Thyroid gland (tissue), 4 donors: ENCODE measurements at places on chromosomes 11 and 22. TPM values are rescaled to one million over a fixed set of nuclear protein-coding genes. Genes with fewer than 3 reads are reported as not detected.
A peak's percentile ranks its signal among the peaks of the same experiment; 100 is the strongest.

DNA sequence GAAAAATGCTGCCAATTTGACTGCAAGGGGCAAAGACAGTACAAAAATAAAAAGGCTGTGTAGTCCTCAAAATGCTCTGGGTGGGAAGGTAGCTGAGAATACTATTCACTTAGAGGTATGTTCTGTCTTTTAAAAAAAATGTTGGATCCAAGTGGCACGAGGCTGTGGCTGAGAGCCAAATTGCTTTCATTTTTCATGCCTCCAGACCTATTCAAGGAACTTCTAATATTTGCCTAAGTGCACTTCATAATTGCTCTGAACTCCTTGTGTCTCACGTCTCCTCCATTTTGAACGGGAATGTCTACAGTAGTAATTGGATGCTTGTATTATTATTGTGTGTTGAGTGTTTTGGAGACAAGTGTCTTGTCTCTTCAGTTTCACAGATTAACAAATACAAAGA, 19.1 kb upstream of the SLC22A25 start:
- H3K36me3 ChIP-seq, result no peaks in the 10 kb centered on the region
- DNase-seq, result peak; percentile 19
- no peaks in the 10 kb centered on the region for H3K27me3 ChIP-seq
- no peaks in the 10 kb centered on the region for H3K4me1 ChIP-seq
- H3K4me3 ChIP-seq, result no peak overlapping the region

DNA sequence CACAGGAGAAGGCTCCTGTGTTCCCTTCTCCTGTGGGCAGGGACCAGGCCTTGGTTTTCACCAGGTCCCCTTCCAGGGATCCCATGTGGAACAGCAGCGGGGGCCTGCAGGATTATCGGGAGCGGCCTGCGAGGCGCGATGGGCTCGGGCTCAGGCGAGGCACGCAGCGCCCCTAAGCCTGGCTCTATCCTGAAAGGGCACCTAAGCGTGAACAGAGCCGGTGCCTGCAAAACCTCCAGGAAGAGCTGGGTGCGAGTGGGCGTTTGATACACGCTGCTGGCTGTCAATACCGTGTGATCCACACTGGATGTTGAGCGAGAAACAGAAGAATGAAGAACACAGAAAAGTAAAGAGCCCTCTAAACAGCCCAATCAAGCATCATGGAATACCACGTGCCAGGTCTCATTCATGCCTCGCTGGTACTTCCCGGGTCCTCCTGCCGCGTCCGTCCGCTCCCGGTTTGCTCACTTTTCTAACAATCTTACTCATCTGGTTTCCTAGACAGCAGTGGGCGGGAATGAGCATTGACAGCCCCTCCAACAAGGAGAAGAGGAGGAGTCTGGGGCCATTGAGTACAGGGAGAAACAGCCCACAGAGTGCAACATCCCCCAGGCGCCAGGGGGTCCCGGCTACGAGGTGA, 12.5 kb downstream of the OSBPL5 start:
- H3K36me3 ChIP-seq, result no peaks in the 10 kb centered on the region
- H3K4me3 ChIP-seq, result no peak overlapping the region
- DNase-seq, result no peak

- no peaks in the 10 kb centered on the region for H3K27me3 ChIP-seq
- no peak for DNase-seq
- peak overlapping the region; percentile 71 for H3K4me3 ChIP-seq
- peak overlapping the region; percentile 68 for H3K27ac ChIP-seq
Observed at GRCh38 chr11:796565-797295, 1.4 kb downstream of the SLC25A22 start.

GRCh38 chr11:6925636-6926207, 504 bp upstream of the ZNF215 start:
- no peak overlapping the region for H3K27ac ChIP-seq
- H3K4me3 ChIP-seq, result peak overlapping the region; percentile 63
- H3K4me1 ChIP-seq, result peaks cover 7% of the 10 kb centered on the region
- DNase-seq, result no peak
- no peaks in the 10 kb centered on the region for H3K36me3 ChIP-seq
- H3K27me3 ChIP-seq, result no peaks in the 10 kb centered on the region

- H3K4me1 ChIP-seq, result peaks cover 37% of the 10 kb centered on the region
- no peaks in the 10 kb centered on the region for H3K27me3 ChIP-seq
- H3K36me3 ChIP-seq, result peaks cover 9% of the 10 kb centered on the region
- no peak overlapping the region for H3K27ac ChIP-seq
- H3K4me3 ChIP-seq, result no peak overlapping the region
- no peak for DNase-seq
Observed at GRCh38 chr11:128463979-128464378, 123.4 kb downstream of the ETS1 start.

DNA sequence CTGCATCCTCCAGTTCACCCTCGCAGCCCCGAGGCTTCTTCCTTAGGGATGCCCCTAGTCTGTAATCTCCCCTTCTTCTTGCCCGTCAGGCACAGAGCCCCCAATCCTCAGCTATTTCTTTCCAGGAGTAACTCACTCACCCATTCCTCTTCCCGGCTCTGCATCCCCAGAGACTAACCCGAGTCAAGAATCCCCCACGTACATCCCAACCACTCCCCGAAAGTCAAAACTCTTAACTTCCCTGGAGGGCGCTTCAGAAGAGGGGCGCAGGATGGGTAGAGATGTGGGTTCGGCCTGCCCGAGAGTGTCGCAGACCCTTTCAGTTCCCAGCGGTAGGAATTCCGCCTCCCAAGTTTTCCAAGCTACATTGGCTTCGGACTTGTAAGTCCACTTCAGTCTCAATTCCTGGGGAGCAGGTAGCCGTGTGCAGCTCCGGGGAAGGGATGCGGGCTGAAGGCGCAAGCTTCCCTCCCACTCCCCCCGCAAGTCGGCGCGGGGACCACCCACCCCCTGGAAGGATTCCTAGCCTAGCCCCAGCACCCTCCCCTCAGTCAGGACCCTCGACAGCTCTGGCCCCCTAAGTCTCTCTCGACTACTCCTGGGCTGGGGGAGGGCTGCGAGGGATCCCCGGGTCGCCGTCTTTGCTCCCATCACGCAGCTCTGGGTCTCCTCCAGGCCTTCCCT, 871 bp downstream of the BDNF start:
- H3K4me3 ChIP-seq, result peak overlapping the region; percentile 46
- no peaks in the 10 kb centered on the region for H3K27me3 ChIP-seq
- no peaks in the 10 kb centered on the region for H3K36me3 ChIP-seq
- H3K4me1 ChIP-seq, result peaks cover 13% of the 10 kb centered on the region

DNA sequence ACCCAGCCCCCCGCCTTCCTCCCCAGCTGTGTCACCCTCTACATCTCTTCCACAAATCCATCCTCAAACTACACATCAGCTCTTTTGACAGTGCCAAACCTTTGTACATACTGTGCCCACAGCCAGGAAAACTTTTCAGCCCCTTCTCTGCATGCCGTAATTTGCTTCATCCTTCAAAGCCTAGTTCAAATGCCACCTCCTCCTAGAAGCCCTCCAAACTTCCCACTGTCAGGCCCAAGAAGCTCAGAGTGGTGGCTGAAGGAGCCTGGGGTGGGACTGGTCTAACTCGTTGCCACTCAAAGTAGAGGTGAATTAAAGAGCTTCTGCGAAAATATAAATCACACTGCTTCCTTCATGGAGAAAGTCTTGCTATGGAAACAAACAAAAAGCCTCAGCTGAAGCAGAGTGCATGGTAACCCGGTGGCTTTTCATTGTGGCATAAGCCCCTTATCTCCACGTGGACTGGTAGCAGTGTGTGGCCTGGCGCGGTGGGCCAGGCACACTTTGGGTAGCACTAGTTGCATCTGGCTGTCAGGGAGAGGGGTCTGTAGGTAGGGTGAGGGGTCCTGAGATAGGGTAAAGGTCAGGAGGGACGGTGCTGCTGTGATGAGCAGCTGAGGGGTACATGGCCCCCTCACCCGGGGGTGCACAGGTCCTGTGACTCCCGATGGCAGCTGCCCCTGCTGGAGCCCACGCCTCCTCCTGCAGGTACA, 76.9 kb downstream of the MYO7A start:
- no peak overlapping the region for H3K4me3 ChIP-seq
- no peaks in the 10 kb centered on the region for H3K27me3 ChIP-seq
- no peaks in the 10 kb centered on the region for H3K4me1 ChIP-seq

GRCh38 chr11:45669146-45669545, 3.7 kb upstream of the CHST1 start:
- H3K27me3 ChIP-seq, result no peaks in the 10 kb centered on the region
- peaks cover 50% of the 10 kb centered on the region for H3K4me1 ChIP-seq
- H3K4me3 ChIP-seq, result no peak overlapping the region
- H3K27ac ChIP-seq, result peak overlapping the region; percentile 74
- no peaks in the 10 kb centered on the region for H3K36me3 ChIP-seq

DNA sequence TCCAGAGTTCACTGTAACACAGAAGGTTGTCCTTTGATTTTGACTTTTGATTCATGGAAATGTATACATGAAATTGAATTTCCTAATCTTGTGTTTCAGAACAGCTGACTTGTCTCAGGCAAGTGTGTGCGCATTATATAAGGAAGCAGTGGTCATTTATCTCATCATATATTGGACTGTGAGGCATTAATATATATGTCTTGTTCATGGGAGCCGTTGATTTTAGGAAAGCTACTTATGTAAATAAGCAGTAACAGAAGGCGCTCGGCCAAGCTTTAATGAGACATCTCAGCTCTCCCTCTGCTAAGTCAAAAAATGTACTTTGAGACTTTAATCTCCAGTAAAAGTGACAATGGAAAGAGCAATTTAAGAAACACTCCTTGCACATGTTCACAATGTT, 100.5 kb downstream of the PDHX start:
- no peaks in the 10 kb centered on the region for H3K27me3 ChIP-seq
- DNase-seq, result no peak
- H3K4me3 ChIP-seq, result no peak overlapping the region
- H3K4me1 ChIP-seq, result peaks cover 4% of the 10 kb centered on the region

GRCh38 chr11:3122775-3123201, 42.3 kb downstream of the OSBPL5 start:
- no peaks in the 10 kb centered on the region for H3K27me3 ChIP-seq
- no peak overlapping the region for H3K4me3 ChIP-seq

DNA sequence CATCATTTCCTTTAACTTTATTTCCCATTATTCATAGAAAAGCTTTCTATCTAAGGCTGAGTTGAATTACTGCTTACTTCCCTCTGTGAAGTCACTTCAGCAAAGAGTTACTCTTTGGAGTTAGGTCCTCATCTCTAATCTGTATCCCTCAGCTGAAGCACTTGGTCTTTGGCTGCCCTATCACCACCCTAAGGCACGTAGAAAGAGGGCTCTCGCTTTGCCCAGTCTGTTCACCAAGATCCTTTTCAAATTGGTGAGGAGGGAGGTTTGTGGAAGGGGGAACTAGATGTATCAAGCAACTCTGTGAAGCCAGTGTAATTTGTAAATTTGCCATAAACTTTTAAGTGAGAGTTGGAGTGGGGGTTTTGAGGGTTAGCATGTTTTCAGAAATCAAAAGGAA, 43.4 kb downstream of the PAX6 start:
- no peak overlapping the region for H3K27ac ChIP-seq
- H3K27me3 ChIP-seq, result no peaks in the 10 kb centered on the region
- no peaks in the 10 kb centered on the region for H3K4me1 ChIP-seq
- H3K36me3 ChIP-seq, result no peaks in the 10 kb centered on the region
- H3K4me3 ChIP-seq, result no peak overlapping the region

GRCh38 chr11:92533657-92534335, 309.2 kb downstream of the FAT3 start:
- H3K4me3 ChIP-seq, result no peak overlapping the region
- H3K4me1 ChIP-seq, result no peaks in the 10 kb centered on the region
- H3K27ac ChIP-seq, result no peak overlapping the region
- no peaks in the 10 kb centered on the region for H3K27me3 ChIP-seq
- H3K36me3 ChIP-seq, result no peaks in the 10 kb centered on the region

DNA sequence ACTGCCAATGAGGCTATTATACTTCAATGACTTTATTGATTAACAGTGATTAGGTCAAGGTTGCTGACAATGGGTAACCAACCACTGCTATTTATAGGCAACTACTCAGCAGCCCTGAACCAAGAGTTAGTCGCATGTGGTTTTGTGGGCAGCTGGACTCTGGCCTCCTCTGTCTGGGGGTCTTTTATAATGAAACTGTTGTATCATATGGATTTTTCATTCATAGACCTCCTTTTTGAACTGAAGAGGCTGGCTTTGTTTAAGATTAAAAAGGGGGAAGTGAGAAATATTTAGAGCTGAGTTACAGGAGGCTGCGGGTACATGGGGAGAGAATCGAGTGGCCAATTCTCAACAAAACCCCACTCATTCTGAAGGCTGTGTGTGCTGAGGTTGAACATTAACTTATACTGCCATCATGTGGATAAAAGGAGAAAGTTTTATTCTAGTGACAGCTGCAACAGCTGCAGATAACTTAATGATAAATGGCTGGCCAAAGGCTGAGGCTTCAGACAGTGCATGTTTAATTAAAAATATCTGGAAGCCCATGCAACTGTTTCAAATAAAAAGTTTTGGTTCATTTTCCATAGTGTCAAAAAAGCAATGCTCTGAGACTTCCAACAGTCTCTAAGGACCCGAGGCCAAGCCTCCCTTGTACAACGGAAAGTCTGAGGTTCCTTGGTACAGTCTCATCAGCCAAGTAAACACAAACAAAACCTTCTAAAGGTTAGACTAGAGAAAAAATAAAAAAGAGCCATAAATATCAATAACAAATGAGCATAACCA, 682.6 kb downstream of the KCNA4 start:
- H3K27ac ChIP-seq, result no peak overlapping the region
- no peak for DNase-seq
- no peak overlapping the region for H3K4me3 ChIP-seq
- H3K4me1 ChIP-seq, result no peaks in the 10 kb centered on the region
- no peaks in the 10 kb centered on the region for H3K36me3 ChIP-seq
- no peaks in the 10 kb centered on the region for H3K27me3 ChIP-seq

DNA sequence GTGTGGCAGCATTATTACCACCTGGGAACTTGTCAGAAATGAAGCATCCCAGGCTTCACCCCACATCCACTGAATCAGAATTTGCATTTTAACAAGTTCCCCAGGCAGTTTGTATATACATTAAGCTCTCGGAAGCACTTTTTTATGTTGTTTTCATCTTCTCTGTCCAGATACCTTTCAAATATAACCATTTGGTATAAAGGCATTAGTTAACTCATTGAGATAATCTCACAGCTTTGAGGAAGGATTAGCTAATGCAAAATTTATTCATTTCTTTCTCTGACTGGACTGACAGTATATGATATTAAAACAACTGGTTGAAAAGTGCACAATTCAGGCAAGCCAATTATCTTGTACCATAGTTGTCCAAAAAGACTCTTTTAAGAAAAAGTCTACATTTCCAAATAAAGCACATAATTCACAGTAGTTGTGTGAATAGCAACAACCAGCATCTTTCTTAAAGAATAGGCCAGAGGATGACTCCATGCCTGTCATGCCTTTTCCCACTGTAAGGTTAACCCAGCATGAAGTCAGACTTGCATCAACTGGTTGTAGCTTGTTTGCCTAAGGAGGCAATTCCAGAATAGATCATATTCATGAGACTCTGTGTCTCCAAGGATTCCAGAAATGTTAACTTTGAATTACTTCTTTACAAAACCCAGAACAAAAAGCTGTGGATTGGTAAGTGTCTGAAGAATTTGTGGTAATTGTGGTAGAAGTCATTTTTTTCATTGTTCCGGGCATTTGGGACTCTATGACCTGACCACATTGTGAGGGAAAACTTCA, 254.3 kb upstream of the SESN3 start:
- no peaks in the 10 kb centered on the region for H3K36me3 ChIP-seq
- no peaks in the 10 kb centered on the region for H3K27me3 ChIP-seq
- no peak overlapping the region for H3K4me3 ChIP-seq
- H3K4me1 ChIP-seq, result no peaks in the 10 kb centered on the region
- no peak for DNase-seq

Gene NAV2
- total RNA-seq, result 34.8 TPM

Gene CCDC73
- 0.27 TPM for total RNA-seq

Gene OR5B21
- total RNA-seq, result not detected
